Large intestine (tissue), 12 donors: ENCODE measurements at places on chromosomes 3 and 15.

GRCh38 chr3:47318916-47319315, 36.2 kb downstream of the KLHL18 start:
- no peak overlapping the region for H3K4me3 ChIP-seq
- no peak overlapping the region for H3K27ac ChIP-seq
- DNase-seq = no peak
- H3K36me3 ChIP-seq = peaks cover 35% of the 10 kb centered on the region

- H3K36me3 ChIP-seq = peaks cover 10% of the 10 kb centered on the region
- H3K4me1 ChIP-seq = peaks cover 16% of the 10 kb centered on the region
- peak; percentile 62 for DNase-seq
- peak overlapping the region; percentile 96 for H3K27ac ChIP-seq
- peak overlapping the region; percentile 98 for H3K4me3 ChIP-seq
Measured at GRCh38 chr3:183253528-183254486, 754 bp downstream of the B3GNT5 start.

DNA sequence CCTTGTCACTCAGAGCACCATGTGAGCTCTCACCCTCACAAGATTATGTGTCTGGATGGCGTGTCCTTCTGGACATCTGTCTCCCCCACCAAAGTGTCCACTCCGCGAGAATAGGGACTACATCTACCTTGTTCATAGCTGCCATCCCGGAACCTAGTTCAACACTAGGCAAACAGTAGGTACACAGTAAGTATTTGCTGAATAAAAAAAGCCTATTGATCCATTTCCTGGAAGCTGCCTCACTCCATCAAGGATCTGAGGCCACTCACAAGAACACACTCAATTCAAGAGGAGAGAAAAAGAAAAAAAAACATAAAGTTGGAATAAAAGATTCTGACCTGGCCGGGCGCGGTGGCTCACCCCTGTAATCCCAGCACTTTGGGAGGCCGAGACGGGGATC, 11.2 kb upstream of the ALAS1 start:
- DNase-seq = no peak
- peaks cover 29% of the 10 kb centered on the region for H3K4me1 ChIP-seq
- no peak overlapping the region for H3K27ac ChIP-seq
- no peaks in the 10 kb centered on the region for H3K27me3 ChIP-seq
- H3K4me3 ChIP-seq = no peak overlapping the region

- no peak overlapping the region for H3K27ac ChIP-seq
- DNase-seq = no peak
- no peaks in the 10 kb centered on the region for H3K27me3 ChIP-seq
- peaks cover 82% of the 10 kb centered on the region for H3K36me3 ChIP-seq
Measured at GRCh38 chr3:124915254-124915653, 19.3 kb downstream of the MUC13 start.

DNA sequence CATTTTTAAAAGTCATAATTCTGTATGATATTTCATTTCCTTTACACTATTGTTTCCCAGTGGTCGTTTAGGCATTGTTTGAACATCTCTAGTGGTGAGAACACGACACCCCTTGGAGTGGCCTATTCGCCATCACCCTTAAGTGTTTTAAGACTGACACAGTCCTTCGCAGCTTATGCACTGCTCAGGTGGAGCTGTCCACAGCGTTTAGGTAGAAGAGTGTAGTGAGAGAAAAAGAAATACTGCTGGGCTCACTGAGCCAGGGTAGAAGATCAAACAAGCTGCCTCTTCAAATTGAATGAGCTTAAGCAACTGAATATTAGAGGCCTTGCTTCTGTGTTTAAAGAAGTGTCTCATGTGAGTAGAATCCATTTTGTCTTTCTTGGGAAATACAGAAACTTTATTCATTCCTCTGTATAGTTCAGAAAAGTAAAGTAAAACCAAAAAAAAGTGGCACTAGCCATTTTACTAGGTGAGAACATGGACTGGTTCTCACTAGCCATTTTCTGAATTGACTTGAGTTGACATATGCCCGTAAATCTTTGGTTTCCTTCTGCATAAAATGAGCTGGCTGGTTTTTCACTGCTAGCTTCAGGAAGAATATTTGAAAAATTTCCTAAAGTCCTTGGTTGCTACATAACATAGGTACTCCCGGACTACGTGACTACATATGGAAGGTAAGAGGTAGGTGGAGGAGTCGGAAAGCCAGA, 155.9 kb downstream of the P3H2 start:
- no peaks in the 10 kb centered on the region for H3K36me3 ChIP-seq
- no peaks in the 10 kb centered on the region for H3K4me1 ChIP-seq
- no peak overlapping the region for H3K27ac ChIP-seq
- H3K27me3 ChIP-seq = no peaks in the 10 kb centered on the region
- no peak for DNase-seq

- no peaks in the 10 kb centered on the region for H3K36me3 ChIP-seq
- H3K27me3 ChIP-seq = no peaks in the 10 kb centered on the region
- no peak overlapping the region for H3K4me3 ChIP-seq
- DNase-seq = no peak
- no peak overlapping the region for H3K27ac ChIP-seq
- H3K4me1 ChIP-seq = no peaks in the 10 kb centered on the region
Measured at GRCh38 chr15:92462424-92463125, 68.9 kb downstream of the ST8SIA2 start.

DNA sequence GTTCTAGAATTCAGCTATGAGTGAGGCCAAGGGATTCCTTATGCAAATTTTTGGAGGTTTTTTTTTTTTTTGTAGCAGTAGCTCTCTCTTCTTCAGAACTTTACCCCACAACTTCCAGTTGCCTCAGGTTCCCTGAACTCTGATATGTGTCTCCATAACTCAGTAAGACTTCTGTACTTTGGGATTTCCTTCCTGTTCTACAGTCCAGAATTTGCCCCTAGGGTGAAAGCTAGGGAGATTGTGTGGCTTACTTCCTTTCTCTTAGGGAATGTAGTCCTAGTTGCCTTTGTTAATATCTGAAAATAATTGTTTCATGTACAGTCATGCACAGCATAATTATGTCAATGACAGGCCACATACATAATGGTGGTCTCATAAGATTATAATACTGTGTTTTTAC, 30.8 kb downstream of the LRRC28 start:
- no peaks in the 10 kb centered on the region for H3K27me3 ChIP-seq
- no peak overlapping the region for H3K4me3 ChIP-seq
- peaks cover 3% of the 10 kb centered on the region for H3K36me3 ChIP-seq
- no peak overlapping the region for H3K27ac ChIP-seq
- DNase-seq = no peak

DNA sequence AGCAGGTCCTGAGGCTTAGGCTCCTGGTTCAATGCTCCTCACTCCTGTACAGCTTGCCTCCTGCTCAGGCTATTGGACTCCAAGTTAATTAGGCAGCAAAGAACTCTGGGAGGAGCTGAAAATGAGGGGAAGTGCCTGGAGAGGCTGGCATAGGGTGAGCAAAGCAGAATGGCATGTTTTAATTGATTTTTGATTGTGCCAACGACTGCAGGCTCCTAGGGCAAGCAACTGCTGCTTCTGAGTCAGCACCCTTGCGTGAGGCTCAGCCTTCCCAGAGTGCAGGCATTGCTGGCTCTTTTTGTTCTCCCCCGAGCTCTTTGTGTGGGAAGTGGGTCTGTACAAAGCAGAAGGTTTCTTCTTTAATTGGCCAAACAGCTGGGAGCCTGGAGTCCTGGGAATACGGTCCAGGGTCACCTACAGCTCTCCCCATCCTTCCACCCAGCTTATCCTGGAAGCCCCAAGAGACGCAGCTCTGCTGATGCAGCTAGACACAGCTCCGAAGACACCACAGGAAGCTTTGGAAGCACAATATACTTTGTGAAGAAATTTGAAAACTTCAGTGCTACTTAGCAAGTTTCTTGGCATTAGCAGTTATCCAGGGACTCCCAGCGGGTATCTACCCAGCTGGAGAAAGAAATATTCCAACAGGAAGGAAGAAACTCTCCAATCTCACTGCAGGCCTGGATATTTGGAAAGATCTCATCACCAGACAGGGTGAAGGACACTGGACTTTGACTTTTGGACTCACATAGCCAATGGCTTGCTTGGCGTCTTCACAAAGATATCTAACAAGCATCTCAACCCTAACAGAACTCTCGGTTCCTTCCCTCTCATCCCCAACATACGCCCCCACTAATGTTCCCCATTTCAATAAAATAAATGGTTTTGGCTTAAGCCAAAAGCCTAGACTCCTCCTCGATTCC, 76.8 kb downstream of the BDH1 start:
- H3K27ac ChIP-seq = no peak overlapping the region
- H3K4me1 ChIP-seq = no peaks in the 10 kb centered on the region
- H3K4me3 ChIP-seq = no peak overlapping the region
- no peaks in the 10 kb centered on the region for H3K36me3 ChIP-seq
- no peak for DNase-seq

GRCh38 chr15:49857496-49858475, 236.9 kb downstream of the DTWD1 start:
- H3K27ac ChIP-seq = no peak overlapping the region
- H3K4me1 ChIP-seq = no peaks in the 10 kb centered on the region
- no peak for DNase-seq
- no peaks in the 10 kb centered on the region for H3K27me3 ChIP-seq

GRCh38 chr15:74541494-74542165, 610 bp downstream of the ARID3B start:
- DNase-seq = peak; percentile 12
- H3K36me3 ChIP-seq = peaks cover 12% of the 10 kb centered on the region
- H3K27me3 ChIP-seq = no peaks in the 10 kb centered on the region
- H3K4me3 ChIP-seq = peak overlapping the region; percentile 97

GRCh38 chr3:128067489-128067888, 15.3 kb downstream of the SEC61A1 start:
- no peaks in the 10 kb centered on the region for H3K27me3 ChIP-seq
- no peaks in the 10 kb centered on the region for H3K4me1 ChIP-seq
- no peak for DNase-seq
- peaks cover 98% of the 10 kb centered on the region for H3K36me3 ChIP-seq
- no peak overlapping the region for H3K4me3 ChIP-seq

GRCh38 chr3:20809356-20809755, 623.4 kb upstream of the SGO1 start:
- H3K27ac ChIP-seq = no peak overlapping the region
- no peak for DNase-seq
- no peaks in the 10 kb centered on the region for H3K4me1 ChIP-seq
- no peaks in the 10 kb centered on the region for H3K27me3 ChIP-seq

DNA sequence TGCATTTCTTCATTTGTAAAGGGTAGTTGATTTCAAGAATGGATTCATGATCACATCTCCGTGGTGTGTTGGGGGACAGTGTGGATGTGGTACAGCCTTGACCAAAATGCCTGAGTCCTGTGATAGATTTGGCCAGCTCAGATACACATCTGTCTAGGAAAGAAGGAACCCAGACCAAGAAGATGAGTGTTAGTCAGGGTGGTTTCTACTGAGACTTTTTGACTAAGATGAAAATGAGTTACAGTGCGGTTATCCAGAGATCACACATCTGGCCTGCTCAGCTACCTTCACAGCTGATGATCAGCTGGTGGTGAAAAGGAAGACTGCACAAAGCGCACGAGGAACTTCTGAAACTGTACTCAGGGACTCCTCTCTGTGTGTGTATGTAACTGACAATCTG, 68.0 kb downstream of the FNDC3B start:
- H3K4me3 ChIP-seq = no peak overlapping the region
- H3K27me3 ChIP-seq = no peaks in the 10 kb centered on the region
- H3K4me1 ChIP-seq = peaks cover 3% of the 10 kb centered on the region

- H3K36me3 ChIP-seq = peaks cover 7% of the 10 kb centered on the region
- H3K4me3 ChIP-seq = no peak overlapping the region
- H3K27ac ChIP-seq = no peak overlapping the region
- no peaks in the 10 kb centered on the region for H3K27me3 ChIP-seq
Measured at GRCh38 chr3:57093489-57093888, 33.0 kb downstream of the SPATA12 start.

- peaks cover 3% of the 10 kb centered on the region for H3K27me3 ChIP-seq
- no peaks in the 10 kb centered on the region for H3K36me3 ChIP-seq
- H3K4me1 ChIP-seq = no peaks in the 10 kb centered on the region
- H3K4me3 ChIP-seq = no peak overlapping the region
Measured at GRCh38 chr15:98155356-98155755, 194.9 kb downstream of the ARRDC4 start.

DNA sequence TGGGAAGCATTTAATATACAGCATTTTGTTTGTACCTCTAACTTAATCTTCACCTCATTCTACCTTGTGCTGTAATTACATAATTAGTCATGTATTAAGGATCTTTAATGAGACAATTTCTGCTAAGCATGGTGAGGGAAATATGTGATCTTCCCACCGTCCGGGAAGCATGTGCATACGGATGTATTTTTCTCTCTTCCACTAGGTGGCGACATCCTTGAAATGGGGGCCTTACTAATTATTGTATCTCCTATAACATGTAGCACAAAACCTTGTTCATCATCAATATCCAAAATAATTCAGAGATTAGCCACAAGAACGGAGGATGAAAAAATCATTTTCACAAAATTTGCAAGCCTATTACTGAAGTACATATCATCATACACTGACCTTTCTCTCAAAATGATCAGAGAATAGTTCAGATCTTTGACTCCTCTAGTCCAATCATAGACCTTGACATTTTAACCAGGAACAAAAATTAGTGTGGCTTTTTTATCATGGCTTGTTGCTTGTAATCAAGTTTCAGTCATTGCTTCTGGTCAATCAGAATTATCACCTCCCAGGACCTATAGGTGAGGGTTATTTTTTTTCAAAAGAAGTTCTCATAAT, 148.9 kb upstream of the GBE1 start:
- DNase-seq = peak; percentile 5
- no peaks in the 10 kb centered on the region for H3K27me3 ChIP-seq
- no peak overlapping the region for H3K27ac ChIP-seq
- H3K4me1 ChIP-seq = no peaks in the 10 kb centered on the region
- no peak overlapping the region for H3K4me3 ChIP-seq

- peaks cover 8% of the 10 kb centered on the region for H3K4me1 ChIP-seq
- DNase-seq = no peak
- H3K4me3 ChIP-seq = peak overlapping the region; percentile 62
Measured at GRCh38 chr15:71116366-71116765, 1.1 kb downstream of the THSD4 start.

DNA sequence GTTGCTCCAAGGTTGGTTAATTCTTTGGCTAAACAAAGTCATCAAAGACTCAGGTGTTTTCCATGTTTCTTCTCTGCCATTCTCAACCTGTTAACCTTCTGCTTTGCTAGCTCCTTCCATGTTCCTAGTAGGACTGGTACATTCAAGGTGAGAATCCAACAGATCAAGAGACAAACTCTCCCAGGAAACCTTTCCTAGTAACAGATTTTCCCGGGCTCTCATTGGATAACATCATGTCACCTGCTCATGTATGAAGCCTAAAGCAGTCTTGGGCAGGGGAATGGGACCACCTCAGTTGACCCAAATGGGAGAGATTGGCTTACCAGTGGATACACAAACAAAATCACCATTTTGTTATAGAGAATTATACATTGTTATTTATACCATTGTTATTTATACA, 14.9 kb downstream of the SEMA6D start:
- H3K4me1 ChIP-seq = peaks cover 24% of the 10 kb centered on the region
- H3K27ac ChIP-seq = peak overlapping the region; percentile 40
- no peak overlapping the region for H3K4me3 ChIP-seq
- DNase-seq = no peak
- H3K27me3 ChIP-seq = no peaks in the 10 kb centered on the region
